ENCODE measurements at places on chromosomes 2 and 18. TPM values are rescaled to one million over a fixed set of nuclear protein-coding genes. Genes with fewer than 3 reads are reported as not detected.

- DNase-seq = no peak
Observed at GRCh38 chr2:38586931-38587330, 15.8 kb downstream of the HNRNPLL start.

DNA sequence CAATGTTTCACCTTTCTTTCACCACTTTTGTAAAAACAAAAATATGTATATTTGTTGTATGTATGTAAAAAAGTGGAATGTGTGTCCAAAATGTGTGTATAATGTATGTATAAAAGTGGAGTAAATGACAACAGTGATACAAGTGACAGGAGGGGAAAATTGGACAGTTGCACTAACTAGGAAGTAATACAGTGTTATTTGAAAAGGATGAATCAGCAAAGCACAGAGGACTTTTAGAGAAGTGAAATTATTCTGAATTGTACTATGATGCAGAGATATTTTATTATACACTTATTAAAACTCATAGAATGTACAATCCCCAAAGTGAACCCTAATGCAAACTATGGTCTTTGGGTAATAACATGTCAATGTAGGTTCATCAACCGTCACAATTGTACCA, 331.3 kb upstream of the CNTNAP5 start:
- no peak for DNase-seq

DNA sequence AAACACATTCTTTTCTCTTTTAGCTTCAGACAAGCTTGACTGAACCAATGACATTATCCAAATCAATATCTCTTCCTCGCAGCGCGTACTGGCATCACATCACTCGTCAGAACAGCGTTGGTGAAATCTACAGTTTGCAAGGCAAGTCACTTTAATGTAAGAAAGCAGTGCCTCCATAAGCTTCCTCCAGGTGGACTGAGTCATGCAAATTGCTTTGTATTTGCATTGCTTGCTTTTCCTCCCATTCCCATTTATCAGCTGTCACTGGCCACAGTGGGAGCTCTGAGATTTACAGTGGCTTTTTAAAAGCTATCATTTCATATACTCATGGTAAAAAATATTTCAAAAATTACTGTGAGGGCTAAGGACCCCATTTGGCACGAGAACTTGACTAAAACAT, 189.9 kb downstream of the CD226 start:
- peak; percentile 44 for DNase-seq

DNA sequence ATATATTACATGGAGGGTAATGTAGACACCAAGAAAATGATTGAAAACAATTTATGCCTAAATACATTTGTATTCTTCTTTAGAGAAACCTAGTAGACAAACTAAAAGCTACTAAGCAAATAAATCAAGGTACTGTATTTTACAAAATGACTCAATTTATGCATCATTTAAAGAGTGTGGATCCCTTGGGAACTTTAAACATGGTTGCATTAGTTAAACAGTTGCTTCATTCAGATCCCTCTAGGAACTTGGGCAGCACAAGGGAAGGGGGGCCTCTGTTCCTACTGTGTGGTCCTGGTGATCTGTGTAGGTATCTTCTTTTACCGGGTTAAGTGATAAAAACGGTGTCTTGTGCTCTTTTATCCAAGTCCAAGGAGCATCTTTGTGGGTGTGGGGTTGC, 31.5 kb upstream of the ATP8B1 start:
- DNase-seq = no peak

- DNase-seq = no peak
Observed at GRCh38 chr2:227513113-227513512, 41.2 kb downstream of the AGFG1 start.

DNA sequence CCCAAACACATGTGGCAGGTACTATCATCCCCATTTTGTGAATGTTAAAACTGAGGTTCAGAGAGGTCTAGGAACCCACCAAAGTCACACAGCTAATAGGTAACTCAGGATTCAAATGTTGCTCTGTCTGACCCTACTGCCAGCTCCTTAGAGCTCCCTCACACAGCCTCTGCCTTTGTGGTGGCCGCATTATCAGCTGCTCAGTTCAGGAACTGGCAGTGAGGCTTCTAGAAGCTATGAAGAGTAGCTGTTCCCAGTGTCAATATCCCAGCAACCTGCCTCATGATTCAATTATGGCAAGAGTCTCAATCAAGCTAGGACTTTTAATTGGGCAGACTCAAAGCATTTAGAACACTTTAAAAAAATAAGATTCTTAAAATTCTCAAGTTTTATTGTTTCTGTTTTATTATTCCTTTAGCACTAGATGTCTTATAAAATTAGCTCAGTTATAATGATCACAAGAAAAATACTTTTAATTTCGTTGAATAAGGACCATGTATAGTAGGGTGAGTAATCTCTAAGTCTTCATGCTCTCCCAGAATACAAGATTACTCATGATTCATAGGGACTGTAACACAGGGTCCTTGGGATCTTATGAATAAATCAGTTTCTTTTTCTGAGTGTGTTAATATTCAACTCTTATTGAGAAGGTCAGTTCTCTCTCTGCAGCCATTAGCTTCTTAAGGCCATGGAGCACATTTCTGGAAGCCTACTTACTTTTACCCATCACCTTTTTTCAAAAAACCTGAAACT, 342.7 kb downstream of the RND3 start:
- DNase-seq = no peak

GRCh38 chr2:130327703-130328527, 14.8 kb upstream of the IMP4 start:
- DNase-seq = peak; percentile 6

GRCh38 chr18:55763805-55764204, 175.8 kb upstream of the TCF4 start:
- DNase-seq = no peak

- DNase-seq = no peak
Observed at GRCh38 chr2:45218931-45219339, 209.7 kb upstream of the SIX2 start.

- no peak for DNase-seq
Observed at GRCh38 chr2:191931329-191931728, 84.4 kb upstream of the CAVIN2 start.

- no peak for DNase-seq
Observed at GRCh38 chr2:172387361-172387760, 40.0 kb upstream of the ITGA6 start.

DNA sequence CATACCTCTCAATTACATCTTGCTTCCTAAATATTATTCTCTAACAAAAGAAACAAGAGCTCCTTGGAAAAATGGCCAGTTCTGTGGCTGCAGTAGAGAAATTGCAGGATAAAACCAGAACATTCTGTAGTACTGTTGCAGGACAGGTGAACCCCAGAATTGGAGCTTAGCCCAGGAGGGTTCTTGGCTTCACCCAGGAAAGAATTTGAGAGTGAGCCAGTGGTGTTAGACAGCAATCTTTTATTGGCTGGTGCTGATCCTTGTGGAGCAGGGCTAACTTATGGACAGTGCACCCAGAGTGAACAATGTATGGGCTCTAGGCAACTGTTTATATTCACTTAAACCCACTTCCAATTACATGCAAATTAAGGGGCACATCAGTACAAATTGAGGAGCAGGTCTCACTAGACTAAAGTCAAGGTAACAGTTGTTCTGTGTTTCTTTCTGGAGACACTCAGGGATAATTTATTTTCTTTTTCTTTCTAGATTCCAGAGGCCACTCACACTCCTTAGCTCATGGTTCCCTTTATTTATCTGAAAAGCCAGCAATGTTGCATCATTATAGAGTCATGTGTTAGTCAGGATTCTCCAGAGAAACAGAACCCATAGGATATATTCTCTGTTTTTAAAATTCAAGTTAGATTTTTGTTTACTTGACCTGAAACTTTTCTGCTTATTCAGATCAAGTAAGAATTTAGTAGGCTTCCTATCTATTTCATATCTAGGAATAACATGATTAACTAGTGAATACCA, 348.1 kb downstream of the CCDC85A start:
- no peak for DNase-seq

DNA sequence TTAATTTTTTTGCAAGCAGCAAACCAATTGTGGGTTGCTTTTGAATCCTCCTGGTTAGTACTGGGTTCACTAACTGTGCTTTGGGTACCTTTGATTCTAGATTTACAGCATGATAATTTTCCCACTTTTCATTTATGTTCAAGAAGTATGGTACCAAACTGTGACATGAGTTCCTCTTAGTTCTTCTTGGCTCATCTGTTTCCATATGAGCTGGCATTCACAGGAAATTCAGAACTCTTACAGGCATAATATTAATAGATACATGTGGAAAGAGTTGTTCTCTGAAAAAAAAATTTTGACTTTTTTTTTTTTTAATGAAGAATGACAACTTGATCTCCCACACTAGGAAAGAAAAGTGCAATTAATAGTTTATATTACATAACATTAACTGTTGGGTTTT, 59.4 kb downstream of the FMNL2 start:
- DNase-seq = no peak

GRCh38 chr18:6672821-6673308, 56.7 kb upstream of the ARHGAP28 start:
- DNase-seq = no peak

DNA sequence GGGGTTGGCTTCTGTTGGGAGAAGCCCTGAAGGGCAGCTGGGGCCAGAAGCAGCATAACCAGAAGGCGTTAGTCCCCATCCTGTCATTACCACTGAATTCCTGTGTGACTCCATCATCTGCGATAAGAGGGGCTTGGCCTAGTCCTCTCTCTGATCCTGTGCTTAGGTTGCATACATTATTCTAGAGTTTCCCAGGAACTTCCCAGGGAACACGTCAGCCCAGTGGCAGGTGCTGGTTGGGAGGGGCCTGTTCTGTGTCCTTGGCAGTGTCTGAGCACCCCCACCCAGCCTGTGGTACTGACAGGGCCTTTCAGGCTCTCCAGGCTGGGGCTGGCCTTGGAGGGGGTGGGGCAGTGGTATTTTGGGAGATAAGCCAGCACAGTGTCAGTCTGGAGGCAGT, 4.5 kb upstream of the TOGARAM2 start:
- DNase-seq = no peak

GRCh38 chr18:10713409-10713808, 187.6 kb downstream of the NAPG start:
- no peak for DNase-seq

DNA sequence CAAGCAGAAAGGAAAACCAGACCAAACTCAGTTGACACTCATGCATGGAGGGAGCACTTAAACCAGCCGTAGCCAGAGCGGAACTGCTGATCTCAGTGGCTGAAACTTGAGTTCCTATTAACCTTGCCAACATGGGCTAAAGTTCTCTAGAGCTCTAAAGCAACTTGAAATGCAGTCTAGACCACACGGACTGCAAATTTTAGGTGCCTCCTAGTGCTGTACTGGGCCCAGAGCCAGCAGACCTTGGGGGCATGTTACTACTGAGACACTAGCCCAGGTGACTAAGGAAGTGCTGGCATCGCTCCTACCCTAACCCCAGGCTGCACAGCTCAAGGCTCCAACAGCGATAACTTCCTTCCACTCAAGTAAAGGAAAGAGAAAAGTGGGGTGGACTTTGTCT, 236.5 kb downstream of the AKAIN1 start:
- DNase-seq = no peak

DNA sequence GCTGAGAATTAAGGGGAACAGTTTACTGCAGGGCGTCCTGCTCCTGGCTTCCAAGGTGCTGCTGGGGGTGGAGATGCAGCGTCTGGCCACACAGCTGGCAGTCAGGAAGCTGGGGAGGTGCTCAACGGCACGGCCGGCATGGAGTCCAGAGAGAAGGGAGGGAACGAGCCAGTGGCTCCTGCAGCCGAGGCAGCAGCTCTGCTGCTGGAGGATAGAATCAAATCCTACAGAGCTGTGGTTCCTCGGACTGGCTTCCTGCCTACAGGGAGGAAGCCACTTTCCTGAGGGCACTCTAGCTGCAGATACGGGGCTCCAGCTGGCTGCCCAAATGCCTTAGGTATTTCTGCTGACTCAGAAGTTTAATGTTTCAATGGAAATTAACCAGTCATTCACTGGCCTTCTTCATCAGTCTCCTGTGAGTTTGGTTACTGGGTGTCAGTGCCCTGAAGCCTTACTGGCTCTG, 266.3 kb downstream of the TWIST2 start:
- DNase-seq = no peak

GRCh38 chr2:130353291-130354138, 2.3 kb upstream of the PTPN18 start:
- no peak for DNase-seq

- no peak for DNase-seq
Observed at GRCh38 chr2:19855542-19856431, 46.0 kb downstream of the TTC32 start.

- no peak for DNase-seq
Observed at GRCh38 chr2:60899230-60899891, 18.0 kb downstream of the REL start.

DNA sequence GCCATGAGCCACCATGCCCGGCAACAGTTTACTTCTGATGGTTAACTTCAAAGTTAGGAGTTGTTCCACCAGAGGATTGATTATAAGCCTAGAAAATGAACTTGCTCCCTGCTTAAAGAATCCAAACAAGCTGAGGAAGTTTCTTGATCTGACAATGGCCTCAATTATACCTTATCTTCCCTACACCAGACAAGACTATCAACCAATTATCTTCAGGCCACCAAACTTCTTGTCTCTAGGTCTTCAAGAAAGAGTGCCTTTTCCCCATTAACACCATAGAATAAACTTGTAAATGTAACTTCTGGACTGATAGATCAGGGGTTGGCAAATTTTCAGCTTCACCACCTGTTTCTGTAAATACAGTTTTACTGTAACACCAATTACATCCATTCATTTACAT, 15.0 kb downstream of the ZC3H8 start:
- no peak for DNase-seq

DNA sequence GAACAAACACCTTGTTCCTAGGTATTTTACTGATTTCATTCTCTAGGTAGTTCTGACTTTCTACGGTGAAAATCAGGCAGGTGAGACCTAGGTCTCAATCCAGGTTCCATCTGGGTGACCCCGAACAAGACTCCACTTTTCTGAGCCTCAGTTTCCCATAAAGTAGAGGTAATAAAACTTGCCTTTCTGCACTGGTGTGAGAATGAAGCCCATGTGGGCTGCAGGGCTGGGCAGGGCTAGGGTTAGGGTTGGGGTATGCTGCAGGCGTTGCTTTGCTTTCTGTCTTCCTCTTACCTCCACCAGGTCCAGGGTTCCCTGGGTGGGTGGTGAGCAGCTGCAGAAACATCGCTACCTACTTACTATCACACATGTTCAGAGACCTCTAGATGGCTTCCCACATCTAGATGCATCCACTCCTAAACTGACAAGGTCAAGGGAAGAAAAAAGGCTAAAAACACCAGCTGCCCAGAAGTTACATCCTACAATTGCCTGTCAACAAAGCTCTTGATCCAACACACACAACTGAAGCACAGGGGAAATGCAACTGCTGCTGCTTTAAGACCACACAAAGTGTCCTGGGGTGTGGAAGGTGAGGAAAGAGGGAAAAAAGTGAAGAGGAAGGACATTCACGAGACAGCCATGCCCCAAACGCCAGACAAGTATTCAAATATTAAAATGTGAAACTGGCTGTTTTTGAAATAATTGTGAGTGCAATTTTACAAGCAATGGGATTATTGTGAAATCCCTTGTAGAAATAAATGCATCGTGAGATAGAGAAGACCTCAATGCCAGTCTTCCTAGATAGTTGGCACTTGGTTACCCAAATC, 23.5 kb downstream of the MBP start:
- no peak for DNase-seq

Gene KIAA2012
- not detected for total RNA-seq

Gene PHOSPHO2
- 5.5 TPM for total RNA-seq

Gene AFG3L2
- 57.5 TPM for total RNA-seq

Gene SLC5A7
- total RNA-seq = not detected

Gene THAP4
- total RNA-seq = 77.0 TPM

Gene CHRNG
- not detected for total RNA-seq

Gene NEU2
- not detected for total RNA-seq

Gene GCG
- total RNA-seq = not detected

Gene GPBAR1
- not detected for total RNA-seq
